Panc1 (cell line): ENCODE measurements at places on chromosomes 2 and 18.

GRCh38 chr2:231965102-231965501 lies 3.6 kb downstream of the DIS3L2 start:
- DNase-seq = no peak

DNA sequence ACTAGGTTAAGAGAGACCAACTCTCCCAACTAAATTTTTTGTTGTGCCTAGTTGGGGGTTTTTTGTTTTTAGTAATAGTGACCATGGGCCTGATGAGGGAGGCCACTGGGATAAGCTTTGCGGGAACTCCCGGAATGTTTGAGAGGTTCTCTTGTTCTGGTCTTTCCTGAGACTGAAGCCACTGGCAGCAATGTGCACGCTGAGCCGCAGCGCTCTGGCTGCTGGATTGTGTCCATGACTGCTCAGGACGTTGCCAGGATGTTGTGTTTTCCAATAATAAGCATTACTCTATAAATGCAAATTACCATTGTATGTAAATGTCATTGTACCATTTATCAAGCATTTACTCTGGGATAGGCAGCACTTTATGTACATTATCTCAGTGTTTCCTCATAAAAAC lies 126.1 kb downstream of the GALNT1 start:
- no peak for DNase-seq

GRCh38 chr18:79558196-79558932 lies 121.2 kb upstream of the CTDP1 start:
- DNase-seq = no peak

DNA sequence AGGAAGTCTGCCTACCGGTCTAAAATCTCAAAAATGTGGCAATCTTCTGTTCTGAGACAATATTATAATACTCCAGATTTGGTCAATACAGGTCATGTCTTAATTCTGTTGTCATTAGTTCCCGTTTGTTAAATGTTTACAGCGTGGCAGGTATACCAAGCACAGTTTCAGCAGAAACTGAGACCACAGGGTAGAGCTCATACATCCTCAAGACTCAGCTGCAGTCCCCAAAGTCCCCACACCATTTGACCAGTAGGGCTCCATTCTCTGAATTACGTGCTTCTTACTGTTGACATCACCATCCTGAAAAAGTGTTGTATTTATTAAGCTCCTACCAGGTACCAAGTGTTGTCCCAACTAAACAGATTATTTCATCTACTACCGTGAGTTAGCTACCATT lies 157.1 kb downstream of the MC4R start:
- DNase-seq = no peak

GRCh38 chr2:221896505-221897151 lies 324.5 kb upstream of the EPHA4 start:
- DNase-seq = no peak

- DNase-seq = no peak
Observed at GRCh38 chr2:169704160-169704708, 10.0 kb downstream of the PHOSPHO2 start.

DNA sequence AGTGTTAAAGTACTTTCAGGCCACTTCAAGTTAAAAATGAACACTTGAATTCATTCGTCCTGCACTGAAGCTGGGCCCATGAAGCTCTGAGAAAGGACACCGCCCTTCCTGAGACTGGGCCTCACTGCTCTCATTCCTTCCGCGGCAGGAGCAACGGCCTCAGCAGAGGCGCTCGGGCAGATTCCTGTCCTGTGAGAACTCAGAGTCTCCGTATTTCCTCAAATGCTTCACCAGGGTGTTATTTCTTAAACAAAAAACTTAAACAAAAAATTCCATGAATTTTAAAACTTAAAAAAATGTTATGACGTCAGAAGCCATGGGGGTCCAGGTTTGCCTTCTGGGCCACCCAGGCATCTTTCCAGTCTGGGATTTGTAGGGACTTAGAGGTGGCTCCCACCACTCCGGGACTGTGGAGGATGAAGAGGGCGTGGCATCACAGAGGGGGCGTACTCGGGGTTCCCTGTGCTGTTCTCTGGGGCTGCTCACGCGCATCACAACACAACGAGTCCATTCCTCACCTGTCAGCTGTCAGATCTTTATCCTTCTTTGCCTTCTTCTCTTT lies 115.9 kb upstream of the ASB18 start:
- no peak for DNase-seq

DNA sequence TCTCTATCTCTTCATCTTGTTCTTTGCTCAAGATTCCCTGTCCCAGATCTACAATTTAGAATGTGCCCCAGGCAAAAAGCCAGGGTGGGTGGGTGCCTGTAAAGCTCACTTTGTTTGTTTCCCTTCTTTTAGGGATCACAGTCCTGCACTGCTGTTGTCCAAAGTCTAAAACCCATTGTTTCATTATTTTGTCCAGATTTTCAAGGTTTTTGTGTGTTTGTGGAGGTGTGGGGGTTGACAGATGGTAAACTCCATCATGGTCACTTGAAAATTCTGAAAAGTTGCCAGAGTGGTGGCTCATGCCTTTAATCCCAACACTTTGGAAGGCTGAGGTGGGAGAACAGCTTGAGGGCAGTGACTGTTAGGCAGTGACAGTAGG lies 41.5 kb downstream of the YES1 start:
- DNase-seq = no peak

DNA sequence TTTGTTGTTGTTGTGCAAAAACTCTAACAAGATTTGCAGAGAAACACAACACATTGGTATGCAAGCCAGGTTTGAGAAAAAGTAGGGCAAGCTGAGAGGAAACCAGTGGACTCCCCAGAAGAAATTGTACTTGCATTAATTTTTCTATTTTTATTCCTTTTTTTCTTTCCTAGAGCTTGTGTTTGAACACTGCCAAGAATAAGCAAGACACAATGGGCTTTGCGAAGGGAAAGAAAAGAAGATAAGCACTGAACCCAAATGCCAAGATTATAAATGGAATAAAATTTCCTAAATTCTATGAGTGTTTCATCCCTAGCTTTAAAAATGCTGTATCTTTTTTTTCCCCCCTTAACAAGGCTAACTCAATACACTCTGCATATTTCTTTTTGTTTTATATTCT lies 17.0 kb upstream of the CYTIP start:
- no peak for DNase-seq

DNA sequence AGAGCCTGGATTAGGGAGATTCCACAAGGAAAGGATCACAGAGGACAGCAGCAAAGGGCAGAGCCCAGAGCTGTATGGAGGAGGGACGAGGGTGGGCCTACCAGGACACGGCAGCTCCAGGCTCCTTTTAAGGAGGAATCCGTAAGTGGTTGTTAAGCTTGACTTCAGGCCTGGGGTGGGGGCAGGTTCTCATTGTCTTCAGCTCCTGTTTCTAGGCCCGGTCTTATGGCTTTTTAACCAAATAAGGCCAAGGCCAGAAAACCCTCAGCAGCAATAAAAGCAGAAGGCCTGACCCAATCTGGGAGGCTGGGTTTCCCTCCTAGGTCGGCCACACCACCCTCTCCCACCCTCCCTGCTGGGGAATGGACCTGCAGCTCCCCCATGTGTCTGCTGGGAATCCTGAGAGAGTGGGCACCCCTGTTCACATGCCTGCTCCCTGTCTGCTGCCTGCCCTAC lies 111.2 kb downstream of the PLB1 start:
- no peak for DNase-seq

- DNase-seq = no peak
Observed at GRCh38 chr2:33529771-33530481, 53.5 kb downstream of the RASGRP3 start.

GRCh38 chr2:188046437-188046836 lies 245.2 kb upstream of the GULP1 start:
- no peak for DNase-seq

DNA sequence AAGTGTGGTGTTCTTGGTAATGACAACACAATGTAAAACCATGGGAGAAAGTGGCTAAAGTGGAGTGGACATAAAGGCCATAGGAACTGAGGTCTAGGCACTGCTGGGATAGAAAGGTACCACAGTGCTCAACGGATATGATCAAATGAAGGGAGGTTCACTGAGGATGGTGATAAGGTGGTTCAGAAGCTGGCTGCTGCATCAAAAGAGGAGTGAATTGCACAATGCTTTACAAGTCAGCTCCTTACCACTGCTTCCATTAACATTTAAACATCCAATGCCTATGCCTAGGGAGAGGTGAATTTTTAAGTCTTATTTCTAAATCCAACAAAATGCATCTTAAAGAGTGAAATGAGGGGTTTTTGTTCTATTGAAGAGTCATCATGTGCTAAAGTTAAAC lies 100.1 kb upstream of the ITGB6 start:
- no peak for DNase-seq

- DNase-seq = no peak
Observed at GRCh38 chr2:229164545-229165249, 106.4 kb downstream of the PID1 start.

DNA sequence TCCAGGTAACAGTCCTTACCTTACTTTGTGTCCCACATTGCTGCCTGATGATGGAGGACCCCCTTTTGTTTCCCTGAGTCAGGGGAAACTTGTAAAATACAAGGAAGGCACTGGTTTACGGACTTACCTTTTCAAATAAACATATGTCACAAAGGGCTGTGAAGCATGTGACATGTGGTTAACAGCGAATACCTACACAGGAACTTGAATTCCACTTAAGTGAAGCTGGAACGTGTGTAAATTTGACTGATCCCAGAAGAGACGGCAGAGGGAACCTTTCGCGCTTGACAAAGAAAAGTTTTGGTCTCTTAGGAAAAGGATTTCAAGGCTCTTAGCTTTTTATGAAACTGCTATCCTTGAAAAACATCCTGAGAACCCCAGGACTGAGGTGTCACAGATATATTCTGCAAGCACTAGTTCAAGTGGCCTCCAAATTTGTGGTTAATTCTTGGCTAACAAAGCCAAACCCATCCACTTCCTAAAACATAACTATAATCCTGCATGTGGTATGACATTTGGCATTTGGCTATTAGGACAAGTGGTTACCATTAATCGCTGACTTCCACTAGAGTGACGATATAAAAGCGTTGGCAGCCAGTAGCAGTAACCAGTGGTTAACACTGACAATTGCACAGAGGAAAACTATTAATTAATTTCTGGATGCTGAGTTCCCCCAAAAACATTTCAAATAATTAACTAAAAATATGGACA lies 55.6 kb downstream of the ITGB6 start:
- DNase-seq = no peak

- no peak for DNase-seq
Observed at GRCh38 chr2:38692636-38693318, 26.9 kb downstream of the GALM start.

DNA sequence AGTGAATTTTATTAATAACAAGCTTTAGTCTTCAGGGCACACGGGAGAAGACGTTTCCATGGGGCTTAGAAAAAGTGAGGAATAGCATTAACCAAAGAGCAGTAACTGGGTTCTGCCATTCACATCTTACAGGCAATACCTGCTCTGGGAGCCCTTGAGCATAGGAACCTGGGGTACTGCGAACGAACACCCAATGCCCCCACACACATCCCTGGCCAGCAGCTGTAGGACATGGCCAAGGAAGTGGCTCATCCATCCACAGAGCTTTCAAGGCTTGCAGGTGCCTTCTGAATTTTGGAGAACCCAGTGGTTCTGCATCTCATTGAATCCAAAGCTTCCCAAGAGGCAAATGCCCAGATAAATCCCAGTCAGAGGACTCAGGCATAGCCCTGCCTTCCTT lies 152.2 kb downstream of the MYT1L start:
- no peak for DNase-seq

DNA sequence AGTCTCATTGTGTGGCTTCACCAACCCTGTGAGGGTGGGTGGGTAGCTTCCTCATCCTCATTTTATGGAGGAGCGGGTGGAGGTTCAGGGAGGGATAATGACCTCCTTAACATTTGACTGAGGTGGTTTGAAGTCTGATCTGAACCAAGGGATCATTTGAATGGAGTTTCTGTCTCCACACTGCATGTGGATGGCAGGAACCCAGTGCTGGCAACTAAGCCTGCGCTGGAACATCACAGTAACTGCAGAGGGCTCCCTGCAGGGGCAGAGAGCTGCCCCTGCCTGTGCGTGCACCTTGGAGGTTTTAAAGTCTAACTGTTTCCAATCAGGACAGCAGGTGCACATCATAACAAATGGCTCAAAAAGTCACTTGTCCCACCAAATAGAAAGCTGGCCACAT lies 3.3 kb downstream of the AGAP1 start:
- DNase-seq = no peak

DNA sequence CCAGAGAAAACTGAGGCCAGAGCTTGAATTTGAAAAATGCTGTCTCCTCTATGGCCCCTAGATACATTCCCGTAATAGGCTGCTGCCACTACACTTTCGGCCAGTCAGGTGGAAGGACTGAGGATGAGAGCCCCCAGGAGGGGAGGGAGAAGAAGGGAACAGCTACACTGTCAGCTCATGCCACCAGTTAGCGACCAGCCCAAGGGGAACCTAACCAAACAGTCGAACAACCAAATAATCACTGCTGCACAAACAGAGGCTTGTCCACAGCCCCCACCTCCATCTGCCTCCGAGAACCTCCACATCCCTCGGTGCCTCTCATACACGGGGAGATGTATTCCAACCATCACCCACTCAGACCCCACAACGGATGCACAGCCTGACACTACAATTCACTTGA lies 7.3 kb downstream of the ZNF516 start:
- DNase-seq = no peak

DNA sequence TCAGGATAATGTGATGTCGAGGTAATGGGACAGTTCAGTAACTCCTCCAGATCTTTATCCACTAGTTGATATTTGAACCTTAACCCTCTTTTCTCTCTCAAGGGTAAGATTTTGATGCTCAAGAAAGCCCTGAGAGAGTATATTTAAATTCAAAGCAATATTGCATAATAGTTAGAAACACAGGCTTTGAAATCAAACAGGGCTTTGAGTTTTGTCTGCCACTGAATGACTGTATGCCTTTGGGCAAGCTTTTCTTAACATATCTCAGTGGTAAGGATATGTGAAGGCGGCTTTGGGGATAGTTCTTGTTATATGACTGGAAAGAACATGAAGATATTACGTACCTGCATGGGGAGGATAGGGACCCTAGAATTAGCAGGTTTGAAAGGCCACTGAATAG lies 11.1 kb downstream of the ITPRID2 start:
- no peak for DNase-seq

- DNase-seq = no peak
Observed at GRCh38 chr18:78727057-78727739, 252.4 kb upstream of the SALL3 start.

DNA sequence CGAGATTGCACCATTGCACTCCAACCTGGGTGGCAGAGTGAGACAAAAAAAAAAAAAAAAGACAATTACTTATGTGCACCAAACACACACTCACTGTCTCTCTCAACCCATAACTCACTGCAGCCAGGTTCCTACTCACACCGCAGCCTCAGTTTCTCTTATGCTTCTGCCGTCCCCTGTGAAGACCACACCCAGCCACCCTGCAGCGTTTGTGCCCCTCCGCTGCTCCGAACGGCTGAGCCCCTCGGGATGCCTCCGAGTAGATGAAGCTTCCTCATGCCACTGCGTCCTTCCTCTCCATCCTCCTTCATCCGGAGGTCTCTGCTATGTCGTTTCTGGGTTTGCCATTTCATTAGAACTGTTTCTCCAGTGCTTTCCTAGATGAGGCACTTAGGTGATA lies 160.1 kb downstream of the TWIST2 start:
- no peak for DNase-seq

DNA sequence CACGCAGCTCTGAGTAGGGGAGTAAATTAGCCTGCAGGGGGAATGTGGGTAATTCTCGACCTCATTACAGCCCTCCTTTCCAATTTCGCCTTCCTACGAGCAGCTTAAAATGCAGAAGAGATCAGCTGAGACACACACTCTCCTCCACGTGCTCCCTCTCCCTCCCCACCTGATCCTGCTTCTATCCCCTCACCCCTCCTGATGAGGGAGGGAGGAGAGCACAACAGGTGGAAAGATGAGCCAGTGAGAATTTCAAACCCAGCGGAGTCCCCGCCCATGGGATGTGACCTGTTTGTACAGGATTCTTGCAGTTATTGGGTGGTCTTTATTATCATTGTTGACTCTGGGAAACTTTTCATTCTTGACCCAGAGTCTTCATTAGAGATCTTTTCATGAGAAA lies 35.5 kb downstream of the DDX18 start:
- DNase-seq = no peak
